Naive B cell (primary cell): ENCODE measurements at places on chromosomes 5 and 9.

- DNase-seq = no peak
Measured at GRCh38 chr9:15553528-15553898, 670 bp downstream of the CCDC171 start.

DNA sequence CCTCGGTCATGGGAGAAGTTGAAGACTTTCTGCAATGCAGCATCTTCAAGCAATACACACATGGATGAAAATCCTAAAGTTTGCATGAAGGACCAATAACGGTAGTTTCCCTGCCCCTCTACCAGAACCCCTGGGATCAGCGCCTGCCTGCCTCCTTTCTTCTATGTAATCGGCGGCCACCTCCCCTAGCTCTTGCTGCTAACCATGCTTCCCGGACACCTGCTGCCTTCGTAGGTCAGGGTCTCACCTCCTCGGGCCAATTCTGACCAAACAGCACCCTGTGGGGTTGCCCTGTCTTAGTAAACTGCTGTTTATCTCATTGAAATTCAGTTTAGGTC, 388 bp upstream of the MED10 start:
- DNase-seq = no peak

DNA sequence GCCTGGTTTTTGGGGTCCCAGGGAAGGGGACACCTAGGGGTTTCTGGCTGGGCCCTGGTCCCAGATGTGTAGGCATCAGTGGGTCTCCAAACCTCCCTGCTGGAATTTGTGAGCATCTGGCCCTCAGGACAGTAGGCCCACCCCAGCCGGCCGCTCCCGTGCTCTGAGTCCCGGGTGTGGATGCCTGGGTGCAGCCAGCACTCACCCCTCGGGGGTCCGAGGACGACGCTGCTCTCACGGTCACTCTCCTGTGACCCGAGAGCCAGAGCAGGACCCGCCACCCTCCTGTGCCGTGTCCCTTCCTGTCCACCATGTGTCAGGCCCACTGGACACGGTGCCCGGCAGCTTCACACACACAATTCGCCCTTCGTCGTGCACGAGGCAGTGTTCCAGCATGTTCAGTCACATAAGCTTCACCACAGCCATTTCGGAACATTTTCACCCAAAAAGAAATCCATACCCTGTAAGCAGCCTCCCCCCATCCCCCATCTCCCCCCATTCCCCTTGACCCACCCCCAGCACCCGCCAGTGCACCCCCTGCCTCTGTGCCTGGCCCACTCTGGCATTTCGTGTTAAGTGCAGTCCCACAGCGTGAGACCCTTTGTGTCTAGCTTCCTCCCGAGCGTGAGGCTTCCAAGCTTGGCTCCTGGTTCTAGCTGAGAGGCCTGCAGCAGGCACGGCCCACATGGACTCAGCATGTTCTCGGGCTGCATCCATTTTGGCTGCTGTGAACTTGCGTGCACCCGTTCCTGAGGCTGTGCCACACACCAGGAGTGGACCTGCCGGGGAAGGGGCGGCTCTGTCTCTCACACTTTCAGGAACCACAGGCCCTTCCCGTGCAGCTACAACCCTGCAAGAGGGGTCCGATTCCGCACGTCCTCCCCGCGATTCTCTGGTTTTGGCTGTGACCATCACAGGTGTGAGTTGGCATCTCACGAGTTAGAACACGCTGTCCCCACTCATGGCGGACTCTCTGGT, 40.5 kb downstream of the NKD2 start:
- DNase-seq = no peak

DNA sequence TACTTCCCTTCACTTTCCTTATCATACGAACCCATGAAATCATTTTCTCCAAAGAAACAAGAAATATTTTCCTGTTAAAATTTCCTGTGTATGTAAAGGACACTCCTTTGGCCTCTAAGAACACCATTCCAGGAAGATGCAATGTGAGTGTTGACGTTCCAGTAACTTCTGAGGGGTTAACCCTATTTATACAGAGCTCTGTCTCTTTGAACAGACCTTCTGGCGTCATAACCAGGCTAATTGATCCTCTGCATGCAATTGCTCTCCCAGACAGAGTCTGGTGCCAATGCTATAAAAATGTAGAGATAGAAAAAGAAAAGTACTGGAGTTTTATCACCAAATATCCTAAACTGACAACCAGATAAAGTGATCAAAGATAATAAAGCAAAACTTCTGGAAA, 218.5 kb downstream of the TLE1 start:
- DNase-seq = no peak

- DNase-seq = peak; percentile 85
Measured at GRCh38 chr5:72847989-72848473, 31.6 kb downstream of the TNPO1 start.

DNA sequence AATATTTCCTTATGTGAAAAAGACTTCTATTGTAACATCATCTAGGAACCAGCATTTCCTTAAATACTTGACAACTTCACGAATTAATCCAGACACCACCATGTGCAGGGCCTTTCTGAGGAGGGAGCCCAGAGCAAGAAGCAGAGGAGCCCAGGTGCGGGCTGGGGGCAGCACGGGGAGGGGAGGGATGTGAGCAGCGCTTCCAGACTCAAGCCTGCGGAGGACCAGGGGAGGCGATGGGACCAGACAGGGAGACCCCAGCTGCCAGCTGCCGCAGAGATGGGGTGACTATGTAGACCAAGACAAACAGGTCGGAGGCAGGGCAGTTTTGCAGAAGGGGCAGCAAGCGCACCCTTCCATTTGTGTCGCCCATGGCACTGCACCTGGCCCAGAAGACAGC, 596.1 kb downstream of the IRX1 start:
- no peak for DNase-seq

DNA sequence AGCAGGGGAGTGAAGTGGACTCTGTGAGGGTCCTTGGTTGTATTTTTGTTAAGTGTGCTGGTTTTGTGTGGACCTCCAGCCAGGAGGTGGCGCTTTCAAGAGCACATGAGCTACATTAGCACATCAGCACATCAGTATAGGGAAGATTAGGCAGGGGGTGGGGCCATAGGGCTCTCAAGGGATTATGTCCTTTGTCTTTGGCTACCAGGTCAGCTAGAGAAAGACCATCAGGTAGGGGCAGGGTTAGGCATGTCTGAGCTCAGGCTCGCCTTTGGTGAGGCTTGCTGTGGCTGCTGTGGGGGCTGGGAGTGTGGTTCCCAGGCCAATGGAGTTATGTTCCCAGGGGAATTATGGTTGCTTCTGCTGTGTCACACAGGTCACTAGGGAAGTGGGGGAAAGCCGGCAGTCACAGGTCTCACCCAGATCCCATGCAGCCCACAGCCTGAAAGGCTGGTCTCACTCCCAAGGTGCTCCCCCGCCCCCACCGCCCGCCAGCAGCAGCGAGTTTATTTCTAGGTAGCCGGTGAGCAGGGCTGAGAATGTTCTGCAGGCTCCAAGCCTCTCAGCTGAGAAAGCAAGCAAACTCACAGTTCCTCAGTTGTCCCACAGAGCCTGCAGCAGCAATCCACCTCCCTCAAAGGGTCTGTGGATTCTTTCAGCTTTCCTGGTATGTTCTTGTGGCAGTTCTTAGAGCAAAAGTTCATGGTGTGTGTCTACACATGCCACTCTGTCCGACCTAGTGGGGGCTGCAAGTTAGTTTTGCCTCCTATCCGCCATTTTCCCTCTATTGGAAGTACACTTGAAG, 13.7 kb downstream of the OR1J1 start:
- no peak for DNase-seq

- no peak for DNase-seq
Measured at GRCh38 chr5:74626386-74627222, 13.9 kb downstream of the ENC1 start.

DNA sequence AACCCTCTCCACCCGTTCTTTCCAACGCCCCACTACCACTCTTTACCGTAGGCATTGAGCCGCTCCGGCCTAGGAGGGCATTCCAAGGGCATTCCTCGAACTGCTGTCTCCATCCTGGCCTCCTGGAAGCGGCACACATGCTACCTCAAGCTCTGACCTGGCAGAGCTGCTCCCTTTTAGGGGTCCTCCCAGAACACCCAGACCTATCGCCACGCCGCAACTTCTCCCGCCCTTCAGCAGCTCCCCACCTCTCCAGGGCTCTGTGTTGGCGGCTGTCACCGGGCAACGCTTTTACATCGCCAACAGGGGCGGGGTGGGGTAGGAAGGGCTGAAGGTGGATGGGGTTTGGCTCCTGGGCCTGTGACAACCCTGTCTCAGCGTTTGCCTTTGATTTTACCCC, 4.6 kb upstream of the MYORG start:
- no peak for DNase-seq

- DNase-seq = no peak
Measured at GRCh38 chr9:97563458-97564135, 62.1 kb downstream of the TMOD1 start.

GRCh38 chr5:71924980-71925379, 182.3 kb upstream of the MAP1B start:
- DNase-seq = no peak

- DNase-seq = no peak
Measured at GRCh38 chr5:119954106-119954505, 324.7 kb downstream of the FAM170A start.

- DNase-seq = no peak
Measured at GRCh38 chr5:55101556-55102276, 730 bp upstream of the GZMA start.

- DNase-seq = no peak
Measured at GRCh38 chr9:76912636-76913275, 6.8 kb upstream of the PRUNE2 start.

DNA sequence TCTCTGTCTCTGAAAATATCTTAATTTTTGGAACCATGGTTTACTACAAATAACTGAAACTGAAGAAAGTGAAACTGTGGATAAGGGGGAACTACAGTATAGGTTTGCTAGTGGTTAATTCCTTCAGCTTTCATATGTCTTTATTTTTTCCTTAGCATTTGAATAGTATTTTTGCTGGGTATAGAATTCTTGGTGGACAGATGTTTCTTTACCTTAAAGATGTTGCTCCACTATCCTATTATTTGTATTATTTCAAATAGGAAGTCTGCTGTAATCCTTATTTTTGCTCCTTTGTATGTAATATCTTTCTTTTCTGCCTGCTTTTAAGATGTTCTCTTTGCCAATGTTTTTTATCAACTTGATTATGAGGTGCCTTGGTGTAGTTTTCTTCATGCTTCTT, 152.9 kb upstream of the ISL1 start:
- DNase-seq = no peak

GRCh38 chr5:165209101-165209727, 1703.8 kb downstream of the MAT2B start:
- peak; percentile 6 for DNase-seq
